Renal cortical epithelial cell (primary cell): ENCODE measurements at places on chromosomes 6 and 20. TPM values are rescaled to one million over a fixed set of nuclear protein-coding genes. Genes with fewer than 3 reads are reported as not detected.
A peak's percentile ranks its signal among the peaks of the same experiment; 100 is the strongest.

DNA sequence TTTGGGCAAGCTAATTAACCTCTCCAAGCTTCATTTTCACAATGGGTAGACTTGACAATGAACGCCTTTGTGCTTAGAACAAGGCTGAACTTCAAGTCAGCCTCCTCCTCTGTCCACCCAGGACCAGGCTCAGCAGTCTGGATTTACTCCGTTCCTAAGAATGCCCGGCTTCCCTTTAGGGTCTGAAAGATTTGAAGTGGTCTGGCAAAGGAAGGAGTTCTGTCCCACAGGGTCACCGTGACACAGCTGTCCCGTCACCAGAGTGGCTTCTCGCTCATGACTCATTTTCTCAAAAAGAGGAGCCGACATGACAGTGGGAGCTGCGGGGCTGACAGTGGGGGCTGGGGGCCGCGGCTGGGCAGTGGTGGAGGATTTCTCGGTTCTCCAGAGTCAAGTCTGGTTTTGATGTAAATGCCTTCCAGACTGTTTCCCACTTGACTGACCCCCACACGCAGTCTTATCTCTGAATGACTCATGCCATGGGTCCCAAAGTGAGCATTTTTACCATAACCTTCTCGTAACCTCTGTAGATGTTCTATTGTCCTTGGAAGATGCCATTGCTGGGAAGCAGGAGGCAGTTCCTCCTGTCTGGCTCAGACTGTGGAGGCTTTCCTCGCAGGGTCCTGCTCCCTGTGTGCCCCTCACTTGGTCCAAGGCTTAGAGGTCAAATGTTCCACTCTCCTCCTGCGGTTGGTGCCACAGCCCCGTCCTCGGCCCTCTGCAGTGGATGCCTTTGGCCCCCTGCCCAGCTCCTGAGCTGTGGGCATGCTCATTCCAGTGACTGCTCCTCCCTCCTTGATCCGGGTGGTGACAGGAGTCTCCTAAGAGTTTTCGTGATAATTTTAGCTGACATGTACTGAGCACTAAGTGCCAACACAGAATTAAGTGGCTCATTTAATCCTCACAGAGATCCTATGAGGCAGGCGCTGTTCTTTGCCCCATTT lies 253.1 kb downstream of the FNDC1 start:
- no peak for DNase-seq

DNA sequence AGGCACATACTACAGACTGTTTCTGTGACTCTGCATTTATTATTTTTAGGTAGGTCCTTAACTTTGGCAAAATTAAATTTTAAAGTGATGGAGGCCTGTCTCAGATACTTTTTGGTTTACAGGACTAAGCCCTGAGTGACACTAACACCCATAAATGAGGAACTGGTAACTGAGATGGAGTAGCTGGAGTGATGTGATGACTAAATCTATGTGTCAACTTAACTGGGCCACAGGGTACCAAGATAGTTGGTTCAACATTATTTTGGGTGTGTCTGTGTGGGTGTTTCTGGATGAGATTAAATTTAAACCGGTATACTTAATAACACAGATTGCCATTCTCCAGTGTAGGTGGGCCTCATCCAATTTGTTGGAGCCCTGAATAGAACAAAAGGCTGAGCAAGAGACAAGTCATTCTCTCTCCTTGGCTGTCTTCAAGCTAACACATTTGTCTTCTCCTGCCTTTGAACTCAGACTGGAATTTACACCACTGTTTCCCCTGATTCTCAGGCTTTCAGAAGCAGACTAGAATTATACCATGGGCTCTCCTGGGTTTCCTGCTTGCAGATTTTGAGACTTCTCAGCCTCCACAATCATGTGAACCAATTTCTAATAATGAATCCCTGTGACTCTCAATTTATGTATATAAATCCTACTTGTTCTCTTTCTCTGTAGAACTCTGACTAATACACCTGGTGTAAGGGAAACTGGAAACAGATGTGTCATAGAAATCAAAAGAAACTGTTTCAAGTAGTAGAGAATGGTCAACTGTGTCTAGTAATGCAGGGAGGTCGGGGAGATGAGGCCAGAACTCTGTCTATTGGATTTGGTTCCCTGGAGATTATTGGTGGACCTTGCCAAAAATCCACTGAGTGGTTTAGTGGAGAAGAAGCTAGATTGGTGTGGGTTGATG lies 579.2 kb downstream of the EPM2A start:
- DNase-seq = no peak

Gene GHRH
- total RNA-seq = not detected in 2 replicates

Gene RBM12
- total RNA-seq = 55.6 and 59.0 TPM in 2 replicates

DNA sequence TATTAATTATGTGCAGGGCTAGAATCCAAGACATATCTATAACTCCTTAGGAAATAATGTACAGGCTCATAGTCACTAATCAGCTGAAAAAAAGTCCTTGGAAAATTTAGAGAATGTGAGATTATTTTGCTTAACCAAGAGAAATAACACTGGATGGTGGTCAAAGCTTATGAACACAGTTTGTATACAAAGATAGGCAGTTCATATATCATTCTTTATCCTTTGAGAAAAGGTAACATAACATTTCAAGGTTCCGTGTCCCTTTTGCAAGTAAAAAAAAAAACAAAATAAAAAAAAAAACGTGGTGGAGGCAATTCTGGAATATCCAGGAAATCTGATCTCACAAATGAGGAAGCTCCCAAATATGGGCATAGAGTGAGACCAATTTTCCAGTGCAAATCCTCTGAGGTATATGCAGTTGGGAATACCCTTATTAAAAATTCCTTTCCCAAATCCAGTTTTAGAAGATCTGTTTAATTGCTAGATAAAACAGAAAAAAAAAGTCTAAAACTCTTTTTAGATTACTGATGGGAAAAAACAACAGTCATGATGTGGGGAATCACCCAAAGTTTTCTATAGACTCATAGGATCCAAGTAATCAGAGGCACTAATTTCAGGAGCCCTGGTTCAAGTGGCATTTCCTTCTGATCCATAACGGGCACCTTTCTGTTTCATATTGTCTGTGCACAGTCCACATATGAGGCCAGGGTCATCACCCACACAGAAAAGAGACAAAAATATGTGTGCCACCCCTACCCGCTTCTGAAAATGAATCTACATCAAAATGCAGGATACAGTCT lies 17.7 kb upstream of the TNFAIP3 start:
- DNase-seq = no peak

DNA sequence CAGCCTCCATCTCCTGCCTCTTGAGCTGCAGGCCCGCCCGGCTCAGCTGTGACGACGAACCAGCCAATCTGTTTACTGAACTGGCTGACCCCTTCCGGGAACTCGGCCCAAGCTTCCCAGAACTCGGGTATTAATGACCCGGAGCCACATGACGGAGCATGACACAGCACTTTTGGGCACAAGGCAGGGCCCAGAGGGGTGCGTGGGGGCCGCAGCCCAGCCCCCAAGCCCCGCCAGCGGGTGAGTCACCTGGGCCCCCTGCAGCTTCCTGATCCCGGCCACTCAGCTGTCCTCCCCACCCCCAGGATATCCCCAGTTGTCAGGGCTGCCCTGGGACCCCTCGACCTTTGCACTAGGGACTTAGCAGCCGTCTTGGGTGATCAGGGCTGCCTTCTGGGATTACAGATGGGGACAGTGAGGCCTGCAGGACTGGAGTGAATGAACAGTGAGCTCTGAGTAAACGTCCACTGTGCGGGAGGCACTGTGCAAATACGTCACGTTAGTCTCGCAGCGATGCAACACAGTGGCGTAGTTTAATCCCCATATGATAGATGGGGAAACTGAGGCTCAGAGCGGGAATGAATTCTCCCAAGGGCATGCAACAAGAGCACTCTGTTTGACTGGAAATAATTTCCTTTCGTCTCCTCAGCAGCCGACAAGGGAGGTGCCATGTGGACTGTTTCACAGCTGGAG lies 102.1 kb downstream of the CEBPB start:
- DNase-seq = peak; percentile 95

Gene OR2H2
- not detected in 2 replicates for total RNA-seq

Gene BMP6
- total RNA-seq = 0.69 and 0.75 TPM in 2 replicates

GRCh38 chr20:10342152-10342551 lies 91.9 kb downstream of the MKKS start:
- no peak for DNase-seq

DNA sequence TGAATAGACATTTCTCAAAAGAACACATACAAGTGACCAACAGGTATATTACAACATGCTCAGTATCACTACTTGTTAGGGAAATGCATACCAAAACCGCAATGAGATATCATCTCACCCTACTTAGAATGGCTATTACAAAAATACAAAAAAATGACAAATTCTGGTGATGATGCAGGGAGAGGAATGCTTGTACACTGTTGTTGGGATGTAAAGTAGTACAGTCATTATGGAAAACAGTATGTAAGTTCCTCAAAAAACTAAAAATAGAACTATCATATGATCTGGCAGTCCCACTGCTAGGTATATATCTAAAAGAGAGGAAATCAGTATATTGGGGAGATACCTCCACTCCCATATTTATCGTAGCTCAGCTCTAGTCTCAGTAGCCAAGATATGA lies 10.9 kb upstream of the SLC17A5 start:
- DNase-seq = no peak

DNA sequence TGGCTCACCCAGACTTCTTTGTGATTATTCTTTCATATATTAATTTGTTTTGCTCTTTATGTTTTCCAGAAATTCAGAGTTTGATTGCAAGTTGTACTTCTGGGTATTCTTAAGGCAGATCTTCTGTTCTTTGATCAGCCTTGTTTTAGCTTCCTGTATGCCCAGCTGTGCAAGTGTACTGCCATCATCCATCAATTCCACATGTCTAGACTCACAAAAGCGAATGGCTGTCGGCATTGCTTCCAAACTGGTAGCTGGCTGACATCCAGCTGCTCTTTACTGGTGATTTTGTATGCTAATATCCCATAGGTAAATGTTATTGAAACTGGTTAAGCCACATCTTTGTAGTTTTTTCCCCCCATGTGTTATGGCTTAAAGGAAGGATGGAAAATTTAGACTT lies 1084.8 kb upstream of the CITED2 start:
- no peak for DNase-seq

Gene CNR1
- 3.3 and 9.9 TPM in 2 replicates for total RNA-seq

GRCh38 chr20:35820715-35821114 lies 48.9 kb downstream of the PHF20 start:
- DNase-seq = peak; percentile 68
